T-helper 2 cell (primary cell): ENCODE measurements at places on chromosomes 5 and 9.

DNA sequence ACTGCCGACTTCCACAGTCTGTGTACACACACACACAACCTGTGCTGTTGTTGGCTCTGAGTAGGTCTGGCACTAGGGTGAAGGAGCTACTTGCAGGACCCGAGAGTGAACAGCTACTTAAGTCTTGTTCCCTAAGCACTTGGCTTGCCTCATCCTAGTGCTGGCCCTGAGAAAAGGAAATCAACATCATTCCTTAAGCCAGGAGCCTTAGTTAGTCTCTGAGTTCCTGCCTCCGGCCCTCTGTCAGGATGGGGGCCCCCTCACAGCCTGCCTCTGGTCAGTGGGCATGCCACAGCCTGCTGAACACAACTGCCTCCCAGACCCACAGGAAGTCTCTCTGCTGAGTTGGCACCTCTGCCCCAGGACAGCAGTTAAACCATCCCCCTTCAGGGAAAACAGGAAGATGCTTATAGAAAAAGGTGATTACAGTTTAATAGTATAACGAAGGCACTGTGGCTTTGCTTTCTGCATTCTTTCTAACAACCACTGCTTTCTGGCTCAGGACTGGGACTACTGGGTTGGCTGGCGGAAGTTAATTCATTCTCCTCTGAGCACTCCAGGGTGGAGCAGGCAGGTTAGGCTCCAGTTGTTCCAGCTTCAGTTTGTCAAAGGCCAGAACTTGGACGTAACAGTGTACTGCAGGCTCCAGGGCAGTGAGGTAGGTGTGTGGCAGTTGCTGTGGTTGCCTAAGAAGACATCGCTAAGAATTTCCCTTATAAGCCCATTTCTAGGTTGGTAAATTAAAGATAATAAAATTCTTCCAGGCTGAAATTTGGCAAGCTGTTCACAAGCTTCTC is 2.8 kb downstream of the MAMDC2 start:
- no peak for DNase-seq

GRCh38 chr9:73133022-73133651 is 18.5 kb upstream of the ANXA1 start:
- DNase-seq, result no peak

- no peak for DNase-seq
Observed at GRCh38 chr5:132947671-132948070, 15.8 kb downstream of the AFF4 start.

DNA sequence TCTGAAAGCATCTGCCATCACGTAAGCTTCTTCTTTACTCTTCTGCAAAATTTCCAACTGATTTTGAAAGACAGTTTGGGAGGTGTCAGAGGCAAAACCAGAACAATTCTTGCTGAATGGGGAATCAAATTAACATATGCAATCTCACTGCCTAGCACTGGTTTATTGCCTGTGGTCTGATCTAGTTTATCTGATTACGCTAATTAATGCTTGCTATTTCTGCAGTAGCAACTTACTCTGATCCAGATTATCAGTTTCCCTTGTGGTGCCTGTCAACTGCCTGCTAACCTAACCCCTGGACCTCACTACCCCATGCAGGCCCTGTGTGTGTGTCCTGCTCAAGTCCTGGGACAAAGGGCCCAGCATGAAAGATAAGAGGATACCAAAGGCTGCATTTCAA is 40.3 kb downstream of the CCDC125 start:
- DNase-seq, result no peak

DNA sequence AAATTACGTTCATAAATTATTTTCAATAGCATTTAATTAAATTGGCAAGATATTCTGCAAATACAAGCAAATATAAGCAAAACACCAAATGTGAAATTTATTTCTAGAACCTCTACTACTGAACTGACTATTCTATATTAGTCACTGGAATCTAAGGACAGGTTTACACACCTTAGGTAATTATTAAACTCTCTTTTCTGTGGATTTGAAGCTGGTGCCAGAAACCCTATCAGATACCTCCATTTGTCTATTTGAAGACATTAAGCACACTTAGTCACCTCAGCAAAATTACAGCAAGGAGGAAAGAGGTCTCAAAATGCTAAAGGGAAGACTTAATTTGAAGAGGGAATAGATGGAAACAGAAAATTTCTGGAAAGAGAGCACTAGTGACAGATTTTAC is 83.4 kb downstream of the CPLANE1 start:
- DNase-seq, result no peak

DNA sequence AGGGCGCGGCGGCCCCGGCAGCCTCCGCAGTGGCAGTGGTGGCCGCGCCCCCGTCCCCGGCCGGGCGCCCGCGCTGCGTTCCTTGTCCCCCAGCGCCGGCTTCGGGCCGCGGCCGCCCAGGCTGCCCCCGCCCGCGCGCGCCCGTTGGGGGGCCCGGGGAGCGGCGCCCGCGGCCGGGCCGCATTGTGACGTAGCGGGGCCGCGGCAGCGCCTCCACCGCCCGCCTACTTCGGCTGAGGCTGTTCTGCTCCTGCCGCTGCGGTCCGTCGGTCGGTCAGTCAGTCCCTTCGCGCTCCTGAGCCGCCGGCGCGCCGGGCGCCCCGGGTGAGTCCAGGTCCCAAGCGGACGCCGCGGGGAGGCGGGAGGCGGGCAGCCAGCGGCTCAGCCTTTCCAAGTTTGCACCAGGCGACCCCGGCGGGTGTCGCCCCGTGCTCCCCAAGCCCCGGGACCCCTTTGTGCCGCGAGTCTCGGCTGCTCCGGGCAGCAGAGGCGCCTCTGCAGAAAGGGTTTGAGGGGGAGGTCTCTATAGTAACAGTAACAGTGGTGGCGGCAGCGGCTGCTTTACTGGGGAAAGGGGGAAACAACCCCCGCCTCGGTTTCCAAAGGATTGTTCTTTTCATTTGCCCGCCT is at the start of gene SNCAIP:
Gene SNCAIP (plus strand): TSS at position 277 of the 630 bp plus-strand sequence. CDS start 78,898 bp downstream, outside the sequence.
- DNase-seq, result no peak

- DNase-seq, result no peak
Observed at GRCh38 chr9:111271047-111271446, 59.0 kb downstream of the OR2K2 start.

- DNase-seq, result no peak
Observed at GRCh38 chr5:134939500-134939899, 28.2 kb upstream of the CATSPER3 start.

GRCh38 chr5:105982526-105982925 is 1688.2 kb downstream of the EFNA5 start:
- DNase-seq, result no peak

DNA sequence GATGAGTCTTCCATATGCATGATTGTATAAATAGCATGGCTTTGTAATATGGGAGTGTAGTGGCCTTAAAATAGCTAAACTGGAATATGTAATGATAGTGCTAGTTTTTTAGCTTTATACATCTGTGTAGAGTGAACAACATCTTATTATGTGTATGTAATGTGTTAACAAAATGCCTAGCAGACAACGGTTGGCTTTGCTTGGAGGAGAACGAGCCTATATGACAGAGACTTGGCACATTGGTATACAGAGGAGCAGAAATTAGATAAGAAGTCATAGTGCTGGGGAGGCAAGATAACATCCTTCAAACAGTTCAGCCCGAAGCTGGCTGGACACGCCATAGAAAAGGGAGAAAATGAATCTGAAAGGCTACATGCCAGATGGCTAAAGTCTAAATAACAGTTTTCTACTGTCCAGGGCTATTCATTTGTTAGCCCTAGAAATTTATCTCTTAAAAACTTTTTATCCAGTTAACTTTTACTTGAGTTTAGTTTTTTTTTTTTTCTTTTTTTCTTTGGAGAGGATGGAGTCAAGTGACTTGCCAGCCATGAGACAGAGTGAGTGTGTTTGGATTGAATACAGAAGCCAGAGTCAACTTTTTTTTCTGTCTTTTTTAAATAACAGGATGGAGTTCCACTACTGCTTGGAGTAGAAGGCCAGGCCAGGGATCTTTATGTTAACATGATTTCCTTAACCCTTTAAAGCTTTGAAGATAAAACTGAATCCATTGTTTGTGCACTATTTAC is 214.4 kb upstream of the ACTBL2 start:
- DNase-seq, result no peak

DNA sequence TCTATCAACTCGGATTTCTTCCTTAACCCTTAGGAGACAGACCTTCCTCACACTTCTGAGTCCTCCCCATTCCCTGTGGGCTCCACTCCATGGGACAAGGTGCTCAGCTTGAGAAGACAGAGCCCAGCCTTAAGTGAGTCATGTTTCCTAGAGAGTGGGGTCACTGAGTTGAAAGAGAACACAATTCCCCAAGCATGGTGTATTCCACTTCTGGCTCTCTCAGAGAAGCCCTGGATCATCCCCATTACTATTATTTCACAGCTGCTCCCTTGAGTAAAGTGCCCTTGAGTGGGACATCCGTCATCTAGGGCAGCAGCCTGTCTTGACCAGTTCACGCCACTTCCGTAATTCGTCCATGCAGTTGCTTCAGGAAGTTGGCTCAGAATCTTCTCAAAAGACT is 604.8 kb downstream of the BNC2 start:
- DNase-seq, result no peak

- DNase-seq, result no peak
Observed at GRCh38 chr5:59037041-59037440, 454.2 kb downstream of the RAB3C start.

DNA sequence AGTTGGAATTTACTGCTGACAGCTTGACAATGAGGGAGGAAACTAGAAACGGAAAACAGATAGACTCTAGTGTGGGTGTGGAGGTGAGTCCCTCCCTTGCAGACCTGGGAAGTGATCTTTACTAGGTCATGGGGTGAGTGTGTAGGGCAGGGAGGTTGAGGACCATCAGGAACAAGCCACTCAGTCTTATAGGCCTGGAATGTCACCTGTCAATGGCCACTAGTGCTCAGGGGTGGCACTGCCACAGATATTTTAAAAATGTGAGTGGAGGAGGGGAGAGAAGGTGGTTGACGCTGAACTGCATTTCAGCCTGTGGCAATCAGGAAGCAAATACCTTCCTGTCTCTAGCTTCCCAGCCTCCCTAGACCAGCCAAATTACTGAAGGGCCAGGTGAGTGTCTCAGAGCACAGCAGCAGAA is 9.0 kb downstream of the OR2S2 start:
- DNase-seq, result no peak

GRCh38 chr5:107555425-107556090 is 115.2 kb downstream of the EFNA5 start:
- DNase-seq, result no peak

DNA sequence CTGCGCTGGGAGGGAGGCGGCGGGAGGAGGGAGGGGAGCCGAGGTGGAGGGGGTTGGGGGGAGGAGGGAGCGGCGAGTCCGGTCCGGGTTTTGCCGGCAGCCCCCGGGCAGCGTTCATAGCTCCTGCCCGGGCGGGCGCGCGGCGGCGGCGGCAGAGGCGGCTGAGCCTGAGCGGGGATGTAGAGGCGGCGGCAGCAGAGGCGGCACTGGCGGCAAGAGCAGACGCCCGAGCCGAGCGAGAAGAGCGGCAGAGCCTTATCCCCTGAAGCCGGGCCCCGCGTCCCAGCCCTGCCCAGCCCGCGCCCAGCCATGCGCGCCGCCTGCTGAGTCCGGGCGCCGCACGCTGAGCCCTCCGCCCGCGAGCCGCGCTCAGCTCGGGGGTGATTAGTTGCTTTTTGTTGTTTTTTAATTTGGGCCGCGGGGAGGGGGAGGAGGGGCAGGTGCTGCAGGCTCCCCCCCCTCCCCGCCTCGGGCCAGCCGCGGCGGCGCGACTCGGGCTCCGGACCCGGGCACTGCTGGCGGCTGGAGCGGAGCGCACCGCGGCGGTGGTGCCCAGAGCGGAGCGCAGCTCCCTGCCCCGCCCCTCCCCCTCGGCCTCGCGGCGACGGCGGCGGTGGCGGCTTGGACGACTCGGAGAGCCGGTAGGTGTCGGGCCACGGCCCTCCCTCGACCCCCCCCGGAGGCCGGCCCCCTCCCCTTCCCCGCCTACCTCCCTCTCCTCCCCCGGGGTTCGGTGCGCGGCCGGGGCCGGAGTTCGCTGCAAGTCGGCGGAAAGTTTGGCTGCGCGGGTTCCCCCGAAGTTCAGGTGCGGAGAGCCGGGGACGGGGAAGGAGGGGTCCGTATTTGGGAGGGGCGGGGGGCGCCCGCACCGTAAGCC is at the start of gene CXXC5:
Gene CXXC5 (plus strand): TSS at position 145 of the 877 bp plus-strand sequence. CDS start 32,175 bp downstream, outside the sequence.
- peak; percentile 66 for DNase-seq

DNA sequence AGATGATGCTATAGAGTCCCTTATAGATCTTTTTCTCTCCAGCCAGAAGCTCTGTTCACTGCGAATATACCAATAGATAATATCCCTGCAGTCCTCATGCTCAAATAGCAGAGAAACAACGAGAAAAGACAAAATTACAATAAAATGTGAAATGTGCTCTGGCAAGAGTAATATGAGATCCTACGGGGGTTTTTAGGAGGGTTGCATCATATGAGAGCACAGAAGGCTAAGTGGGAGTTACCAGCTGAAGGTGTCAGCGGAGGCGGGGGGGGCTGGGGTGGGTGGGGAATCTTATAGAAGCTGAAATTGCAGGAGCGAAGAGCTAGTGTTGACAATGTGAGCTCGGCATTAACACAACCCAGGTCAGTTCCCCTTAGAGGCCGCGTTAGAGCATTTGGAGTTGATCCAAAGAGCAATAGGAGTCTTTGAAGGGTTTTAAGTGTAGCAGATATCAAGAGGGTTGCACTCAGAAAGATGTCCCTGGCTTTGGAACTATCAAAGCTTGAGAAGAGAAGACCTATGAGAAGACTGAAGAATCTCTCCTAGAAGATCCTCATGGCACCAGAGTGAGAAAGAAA is 109.7 kb downstream of the BASP1 start:
- DNase-seq, result no peak
